ENCODE measurements at places on chromosomes 2 and 18.

- peak; percentile 78 for DNase-seq
Measured at GRCh38 chr2:217988014-217988839, 14.6 kb downstream of the TNS1 start.

DNA sequence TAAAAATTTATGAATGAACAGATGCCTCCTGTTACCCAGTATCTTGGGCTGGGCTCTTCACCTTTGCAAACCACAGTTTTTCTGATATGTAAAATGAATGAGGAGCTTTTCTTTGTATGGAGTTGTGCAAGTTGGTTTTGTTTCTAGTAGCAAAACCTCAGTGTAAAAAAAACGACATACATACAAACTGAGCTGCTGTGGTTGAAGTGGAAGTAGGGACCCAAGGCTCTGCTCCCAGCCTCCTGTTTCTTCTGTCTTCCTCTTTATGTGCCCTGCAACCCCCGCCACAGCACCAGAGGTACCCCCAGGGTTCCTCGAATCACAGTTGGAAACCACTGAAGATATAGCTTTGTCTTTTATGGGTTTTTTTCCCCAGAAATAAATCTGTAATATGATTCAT lies 118.1 kb downstream of the MYO1B start:
- DNase-seq = no peak

GRCh38 chr2:60317034-60317386 lies 236.4 kb downstream of the BCL11A start:
- DNase-seq = no peak

DNA sequence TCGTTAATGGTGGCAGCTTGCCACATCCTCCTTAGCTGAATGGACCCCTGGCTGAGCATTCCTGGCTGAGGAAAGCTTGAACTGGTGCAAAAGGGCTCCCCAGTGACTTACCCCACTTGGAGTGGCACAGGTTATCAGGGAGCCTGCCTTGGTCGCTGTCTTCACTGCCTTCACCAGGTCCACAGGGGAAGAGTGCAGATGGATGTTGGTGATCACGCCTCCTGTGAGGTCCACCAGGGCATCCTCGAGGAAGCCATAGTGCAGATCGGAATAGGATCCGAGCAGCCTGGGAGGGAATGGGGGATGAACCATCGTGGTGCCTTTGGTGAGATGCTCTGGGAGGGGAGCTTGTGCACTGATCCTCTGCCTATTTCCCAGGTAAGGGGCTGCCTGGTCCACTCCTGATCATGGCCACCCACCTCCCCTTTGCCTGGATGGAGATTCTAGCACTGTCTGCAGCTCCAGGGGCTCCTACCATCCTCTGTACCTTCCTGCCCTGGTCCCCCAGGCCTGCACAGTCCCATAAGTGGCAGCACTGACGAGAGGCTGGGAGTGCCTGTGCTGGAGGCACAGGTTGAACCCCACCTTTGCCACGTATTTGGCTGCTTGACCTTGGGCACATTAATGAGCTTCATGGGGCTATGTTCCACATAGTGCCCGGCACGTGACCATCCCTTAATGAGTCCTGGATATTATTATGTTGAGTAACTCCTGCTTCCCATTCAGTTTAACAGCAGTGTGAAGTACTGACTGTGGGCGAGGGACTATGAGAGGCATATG lies 43.0 kb downstream of the CAPN13 start:
- no peak for DNase-seq

GRCh38 chr2:7601990-7602389 lies 684.8 kb downstream of the RNF144A start:
- no peak for DNase-seq

DNA sequence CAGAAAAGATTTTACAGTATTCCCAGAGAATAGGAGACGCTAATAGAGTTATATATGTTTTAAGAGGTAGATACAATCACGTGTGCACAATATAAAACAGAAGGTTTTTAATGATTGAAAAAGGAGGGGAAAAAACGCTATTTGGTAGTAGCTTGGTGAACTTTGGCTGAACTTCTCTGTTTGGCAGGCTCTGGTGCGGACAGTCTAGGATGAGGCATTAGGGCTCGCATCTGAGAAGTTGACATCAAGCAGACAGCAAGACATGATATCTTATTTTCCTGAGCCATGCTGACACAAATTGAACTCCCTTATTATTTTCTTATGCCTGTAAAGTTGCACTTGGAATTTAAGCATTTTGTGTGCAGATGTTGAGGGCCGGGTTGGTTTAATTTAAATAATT lies 176.6 kb downstream of the EN1 start:
- DNase-seq = no peak

DNA sequence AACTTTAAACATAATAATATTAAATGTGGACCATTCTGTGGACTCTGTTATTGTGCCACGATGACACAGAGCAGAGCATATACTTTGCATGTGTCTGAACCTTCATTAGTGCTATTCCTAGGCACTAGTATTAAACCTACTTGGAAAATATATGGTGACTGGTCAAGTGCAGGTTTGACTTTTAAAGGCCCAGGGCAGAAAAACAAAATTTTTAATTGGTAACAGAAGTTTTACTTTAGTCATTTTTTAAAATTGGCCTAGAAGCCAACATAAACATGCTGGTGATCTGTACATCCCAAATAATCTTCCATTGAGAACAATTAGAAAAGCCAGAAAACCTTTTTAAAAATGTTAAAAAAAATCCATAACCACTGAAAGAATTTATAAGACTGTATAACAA lies 16.6 kb downstream of the LDAH start:
- DNase-seq = no peak

- no peak for DNase-seq
Measured at GRCh38 chr2:130870779-130871178, 34.1 kb downstream of the ARHGEF4 start.
